ENCODE measurements at places on chromosomes 2 and 18. TPM values are rescaled to one million over a fixed set of nuclear protein-coding genes. Genes with fewer than 3 reads are reported as not detected.

SIX2 gene
- total RNA-seq = not detected

ACTG2 gene
- not detected for total RNA-seq

ANKRD44 gene
- total RNA-seq = 8.7 TPM

TSGA10 gene
- total RNA-seq = 2.0 TPM

TCF23 gene
- total RNA-seq = not detected

SFTPB gene
- total RNA-seq = not detected

KCNG2 gene
- not detected for total RNA-seq

GALNT13 gene
- 0.05 TPM for total RNA-seq

NCK2 gene
- 44.0 TPM for total RNA-seq

RGPD8 gene
- total RNA-seq = 4.3 TPM

IMPACT gene
- total RNA-seq = 12.3 TPM

FBXO48 gene
- total RNA-seq = 0.43 TPM

MEIS1 gene
- total RNA-seq = 30.1 TPM

FAM237A gene
- total RNA-seq = not detected

CHRND gene
- total RNA-seq = not detected

CHAC2 gene
- 30.9 TPM for total RNA-seq

SNTG2 gene
- 0.86 TPM for total RNA-seq

CCDC138 gene
- 21.3 TPM for total RNA-seq

RIT2 gene
- not detected for total RNA-seq

LYPD1 gene
- total RNA-seq = 28.6 TPM

WDR7 gene
- 7.3 TPM for total RNA-seq

HRH4 gene
- not detected for total RNA-seq

PRKCE gene
- 17.7 TPM for total RNA-seq

HSPE1 gene
- 548 TPM for total RNA-seq

PSMA8 gene
- total RNA-seq = not detected

OSBPL6 gene
- total RNA-seq = 3.1 TPM

GREB1 gene
- total RNA-seq = 3.4 TPM

FN1 gene
- 15.5 TPM for total RNA-seq

CCDC141 gene
- 0.31 TPM for total RNA-seq

PTRHD1 gene
- 41.9 TPM for total RNA-seq

RUFY4 gene
- total RNA-seq = not detected

PDCD1 gene
- 0.10 TPM for total RNA-seq

RBM43 gene
- total RNA-seq = 4.1 TPM

PROC gene
- 2.7 TPM for total RNA-seq

ALPI gene
- not detected for total RNA-seq

UGT1A4 gene
- total RNA-seq = not detected

DLGAP1 gene
- not detected for total RNA-seq

DCDC2C gene
- not detected for total RNA-seq

LCT gene
- total RNA-seq = not detected

PHLPP1 gene
- 6.4 TPM for total RNA-seq

MC4R gene
- total RNA-seq = 3.9 TPM

ERMN gene
- not detected for total RNA-seq

DNER gene
- 68.3 TPM for total RNA-seq

OTOS gene
- not detected for total RNA-seq

ENOSF1 gene
- 9.7 TPM for total RNA-seq

REG3A gene
- not detected for total RNA-seq

TSPYL6 gene
- total RNA-seq = not detected

PIKFYVE gene
- 29.2 TPM for total RNA-seq

MROH2A gene
- 0.48 TPM for total RNA-seq

TGIF1 gene
- 101 TPM for total RNA-seq

CNTNAP5 gene
- not detected for total RNA-seq

MAP3K20 gene
- 51.4 TPM for total RNA-seq

LPIN1 gene
- 34.4 TPM for total RNA-seq

LBX2 gene
- 0.45 TPM for total RNA-seq

KLF11 gene
- 18.7 TPM for total RNA-seq

AGXT gene
- 0.07 TPM for total RNA-seq

Data from A172 (cell line).